ENCODE measurements at places on chromosomes 1 and 21.

DNA sequence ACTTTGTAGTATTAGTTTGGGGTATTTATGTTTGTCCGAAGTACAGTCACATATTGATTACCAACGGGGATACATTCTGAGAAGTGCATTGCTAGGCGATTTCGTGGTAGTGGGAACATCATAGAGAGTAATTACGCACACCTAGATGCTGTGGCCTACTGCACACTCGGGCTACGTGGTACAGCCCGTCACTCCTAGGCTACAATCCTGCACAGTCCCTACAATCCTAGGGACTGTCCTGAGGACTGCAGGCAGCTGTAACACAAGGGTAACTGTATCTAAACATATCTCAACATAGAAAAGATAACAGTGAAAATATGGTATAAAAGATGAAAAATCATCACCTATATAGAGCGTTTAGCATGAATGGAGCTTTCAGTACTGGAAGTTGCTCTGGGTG, 18.6 kb downstream of the EXOC8 start:
- DNase-seq, result no peak

DNA sequence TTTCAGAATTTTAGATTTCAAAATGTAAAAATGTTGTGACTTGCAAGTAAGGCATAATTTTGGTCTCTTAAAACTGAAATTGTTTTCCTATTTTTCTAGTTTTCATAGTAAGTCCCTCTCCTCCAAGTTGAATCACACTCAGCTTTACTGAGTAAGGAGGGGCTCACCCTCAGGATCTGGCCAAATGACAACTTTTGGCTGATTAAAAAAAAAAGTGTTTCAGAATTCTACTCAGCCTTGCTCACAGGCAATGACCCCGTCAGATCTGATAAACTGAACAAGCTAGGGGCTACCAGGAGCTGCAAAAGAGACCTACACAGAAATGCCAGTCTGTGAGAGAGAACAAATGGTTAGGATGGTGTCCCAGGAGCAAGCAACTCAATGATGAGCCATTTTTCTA, 159.8 kb downstream of the PBX1 start:
- DNase-seq, result no peak

GRCh38 chr1:81225789-81226602, 574.7 kb upstream of the ADGRL2 start:
- DNase-seq, result no peak

DNA sequence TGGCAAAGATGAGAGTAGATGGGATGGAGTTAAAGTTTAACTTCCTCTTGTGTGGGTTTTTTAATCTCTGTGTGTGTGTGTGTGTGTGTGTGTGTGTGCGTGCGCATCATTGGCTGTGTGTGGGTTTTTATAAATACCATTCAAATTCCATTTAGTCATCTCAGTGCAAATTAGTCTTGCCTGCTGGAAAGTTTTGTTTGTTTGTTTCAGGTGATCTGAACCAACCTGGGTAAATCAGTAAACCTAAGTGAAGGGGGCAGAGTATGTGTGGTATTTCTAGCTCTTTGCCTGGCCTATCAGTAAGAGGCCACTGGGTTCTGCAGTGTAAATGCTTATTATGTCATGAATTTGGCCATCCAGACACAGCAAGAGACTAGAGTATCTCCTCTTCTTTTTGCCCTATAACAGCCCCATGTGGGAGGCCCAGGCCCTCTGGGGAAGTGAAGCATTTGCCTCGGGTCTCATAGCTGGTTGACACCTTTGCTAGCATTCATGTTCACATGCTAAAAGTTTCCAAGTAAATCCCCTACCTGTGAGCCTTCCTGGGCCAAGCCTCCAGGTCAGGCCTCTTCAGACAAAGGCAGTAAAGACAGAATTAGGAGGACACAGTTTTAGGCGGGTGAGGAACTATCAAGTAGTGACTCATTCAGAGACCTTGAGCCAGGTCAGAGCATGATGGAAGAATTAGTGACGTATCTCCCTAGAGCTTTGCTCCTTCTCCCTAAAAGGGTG, 14.7 kb downstream of the INTS3 start:
- DNase-seq, result no peak

DNA sequence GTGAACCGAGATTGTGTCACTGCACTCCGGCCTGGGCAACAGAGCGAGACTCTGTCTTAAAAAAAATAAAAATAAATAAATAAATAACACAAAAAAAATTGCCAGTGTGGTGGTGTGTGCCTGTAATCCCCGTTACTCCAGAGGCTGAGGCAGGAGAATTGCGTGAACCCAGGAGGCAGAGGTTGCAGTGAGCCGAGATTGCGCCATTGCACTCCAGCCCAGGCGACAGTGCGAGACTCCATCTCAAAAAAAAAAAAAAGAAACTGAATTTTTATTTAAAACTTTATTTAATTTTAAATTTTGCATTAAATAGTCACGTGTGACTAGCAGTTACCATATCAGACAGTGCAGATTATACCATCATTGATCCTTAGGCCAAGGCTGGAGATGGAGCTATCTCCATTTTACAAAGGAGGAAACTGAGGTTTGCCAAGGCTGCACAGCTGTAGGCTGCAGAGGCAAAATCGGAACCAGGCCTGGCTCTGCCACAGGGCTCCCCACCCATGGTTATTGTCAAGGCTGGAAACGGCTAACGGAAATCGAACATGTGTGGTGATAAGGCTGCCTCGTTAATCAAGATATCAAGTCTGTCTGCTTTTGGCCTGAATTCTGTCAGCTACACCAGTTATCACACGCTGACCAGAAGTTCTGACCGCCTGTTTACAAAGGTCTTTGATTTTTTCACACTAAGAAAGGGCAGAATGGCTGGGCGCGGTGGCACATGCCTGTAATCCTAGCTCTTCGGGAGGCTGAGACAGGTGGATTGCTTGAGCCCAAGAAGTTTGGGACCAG, 20.5 kb downstream of the HSPG2 start:
- DNase-seq, result no peak

GRCh38 chr1:224528900-224529299, 87.2 kb upstream of the CNIH3 start:
- DNase-seq, result no peak
